Ureter (tissue), 1 donor: ENCODE measurements at places on chromosomes 4 and X.

- DNase-seq, result no peak
Measured at GRCh38 chrX:17298564-17298963, 76.4 kb upstream of the NHS start.

GRCh38 chr4:144754562-144755410 is 108.8 kb downstream of the HHIP start:
- no peak for DNase-seq

DNA sequence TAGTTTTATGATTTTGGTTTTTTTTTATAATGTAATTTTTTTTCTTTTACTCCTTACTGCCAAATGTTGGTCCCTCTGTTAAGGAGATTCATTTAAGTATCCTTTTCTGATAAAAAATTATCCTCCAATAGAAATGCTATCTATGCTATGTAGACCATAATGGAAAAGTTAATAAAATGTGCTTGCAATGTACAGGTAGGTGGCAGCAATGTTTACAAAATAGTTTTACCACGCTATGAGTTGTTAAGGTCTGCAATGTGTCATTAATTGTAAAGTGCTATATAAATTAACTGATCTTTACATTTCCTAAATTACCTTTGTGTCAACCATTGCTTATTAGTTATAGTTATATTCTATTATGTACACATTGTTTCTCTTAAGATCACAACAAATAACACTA is 3.8 kb upstream of the CENPC start:
- no peak for DNase-seq

DNA sequence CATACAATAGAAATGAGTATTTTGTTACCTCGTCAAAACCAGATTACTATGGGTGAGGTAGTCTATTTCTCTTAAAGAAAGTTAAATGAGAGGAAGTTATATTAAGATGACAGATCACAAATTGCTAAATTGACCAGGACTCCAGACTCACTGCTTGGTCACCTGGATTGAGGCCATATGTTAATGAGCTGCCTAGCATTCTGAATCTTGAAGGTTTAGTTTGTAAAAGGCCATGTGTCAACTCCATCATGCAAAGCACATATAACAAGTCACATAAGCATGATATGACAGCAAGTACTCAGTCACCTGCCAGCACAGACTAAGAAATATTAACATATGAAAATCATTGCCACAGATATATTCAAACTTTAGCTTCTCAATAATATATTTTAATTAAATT is 72.6 kb downstream of the EPHA5 start:
- DNase-seq, result no peak

- no peak for DNase-seq
Measured at GRCh38 chr4:104869831-104870230, 276.8 kb upstream of the TET2 start.

GRCh38 chrX:13939741-13940597 is 89.7 kb downstream of the GEMIN8 start:
- DNase-seq, result no peak

- no peak for DNase-seq
Measured at GRCh38 chr4:141462361-141462760, 174.0 kb upstream of the IL15 start.

DNA sequence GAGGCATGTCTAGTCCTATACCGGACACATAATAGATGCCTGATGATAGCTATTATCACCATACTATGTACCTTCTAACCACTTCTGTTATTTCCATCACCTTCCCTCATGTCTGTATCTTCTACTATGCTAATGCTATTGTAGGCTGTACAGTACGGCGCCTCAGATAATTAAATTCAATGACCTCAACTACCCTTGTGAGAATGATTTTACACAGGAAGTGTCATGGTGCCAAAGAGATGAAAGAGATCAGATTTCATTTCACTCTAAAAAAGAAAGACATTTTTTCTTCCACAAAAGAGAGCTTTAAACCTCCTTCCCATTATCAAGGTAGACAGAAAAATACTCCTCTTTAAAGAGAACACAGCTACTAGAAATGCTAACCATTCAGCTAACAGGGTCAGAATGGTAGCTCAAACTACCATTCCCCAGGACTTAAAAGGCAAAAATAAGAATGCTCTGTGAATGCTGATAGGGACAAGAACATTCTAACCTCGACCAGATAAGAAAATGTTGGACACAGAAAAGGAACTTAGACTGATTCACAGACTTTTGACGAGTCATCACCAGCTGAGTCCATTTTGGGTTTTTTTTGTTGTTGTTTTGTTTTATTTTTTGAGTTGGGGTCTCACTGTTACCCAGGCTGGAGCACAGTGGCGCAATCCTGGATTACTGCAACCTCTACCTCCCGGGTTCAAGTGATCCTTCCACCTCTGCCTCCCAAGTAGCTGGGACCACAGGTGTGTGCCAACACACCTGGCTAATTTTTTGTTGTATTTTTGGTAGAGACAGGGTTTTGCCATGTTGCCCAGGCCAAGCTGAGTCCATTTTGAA is 99.2 kb upstream of the RAPGEF2 start:
- no peak for DNase-seq

GRCh38 chrX:136784231-136784630 is 3.5 kb upstream of the ARHGEF6 start:
- DNase-seq, result no peak

DNA sequence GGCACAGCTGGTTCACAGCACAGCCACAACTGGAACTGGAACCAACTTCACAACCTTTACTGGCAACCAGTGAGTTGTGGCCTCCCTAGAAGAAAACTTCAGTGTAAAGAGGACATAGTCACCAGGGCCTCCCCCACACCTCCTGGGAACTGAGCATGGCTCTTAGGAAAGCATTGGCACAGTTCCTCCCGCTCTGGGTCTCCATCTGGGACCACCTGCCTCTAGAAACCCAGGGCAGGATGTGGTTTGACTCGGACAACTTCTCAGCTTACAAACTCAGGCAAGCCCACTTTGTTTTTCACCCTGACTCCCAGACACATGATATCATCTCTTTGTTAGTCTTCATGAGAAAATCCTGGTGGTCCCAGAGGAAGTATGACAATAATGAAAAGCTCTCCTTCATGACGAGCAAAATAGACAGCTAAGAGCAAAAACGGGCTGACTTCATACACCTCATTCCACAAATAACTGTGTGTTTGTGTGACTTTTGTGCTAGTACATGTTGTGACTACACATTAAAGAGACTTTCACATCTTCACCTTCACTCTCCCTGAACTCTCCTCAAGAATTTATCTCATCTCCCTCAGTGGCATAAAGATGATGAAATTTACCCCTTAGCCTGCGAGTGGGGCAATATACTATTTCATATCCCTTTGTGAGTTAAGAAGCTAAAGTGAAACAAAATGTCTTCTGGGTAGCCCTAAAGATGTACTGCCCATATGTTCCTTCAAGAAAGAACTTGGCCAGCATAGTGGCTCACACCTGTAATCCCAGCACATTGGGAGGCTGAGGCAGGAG is 75.4 kb downstream of the SH3KBP1 start:
- DNase-seq, result no peak

- no peak for DNase-seq
Measured at GRCh38 chr4:83831588-83831987, 295.7 kb downstream of the GPAT3 start.

- DNase-seq, result no peak
Measured at GRCh38 chr4:110371016-110371770, 104.8 kb upstream of the ENPEP start.

GRCh38 chr4:10123227-10124101 is 6.9 kb upstream of the WDR1 start:
- DNase-seq, result no peak

GRCh38 chr4:7173841-7174449 is 18.4 kb upstream of the SORCS2 start:
- peak; percentile 10 for DNase-seq

DNA sequence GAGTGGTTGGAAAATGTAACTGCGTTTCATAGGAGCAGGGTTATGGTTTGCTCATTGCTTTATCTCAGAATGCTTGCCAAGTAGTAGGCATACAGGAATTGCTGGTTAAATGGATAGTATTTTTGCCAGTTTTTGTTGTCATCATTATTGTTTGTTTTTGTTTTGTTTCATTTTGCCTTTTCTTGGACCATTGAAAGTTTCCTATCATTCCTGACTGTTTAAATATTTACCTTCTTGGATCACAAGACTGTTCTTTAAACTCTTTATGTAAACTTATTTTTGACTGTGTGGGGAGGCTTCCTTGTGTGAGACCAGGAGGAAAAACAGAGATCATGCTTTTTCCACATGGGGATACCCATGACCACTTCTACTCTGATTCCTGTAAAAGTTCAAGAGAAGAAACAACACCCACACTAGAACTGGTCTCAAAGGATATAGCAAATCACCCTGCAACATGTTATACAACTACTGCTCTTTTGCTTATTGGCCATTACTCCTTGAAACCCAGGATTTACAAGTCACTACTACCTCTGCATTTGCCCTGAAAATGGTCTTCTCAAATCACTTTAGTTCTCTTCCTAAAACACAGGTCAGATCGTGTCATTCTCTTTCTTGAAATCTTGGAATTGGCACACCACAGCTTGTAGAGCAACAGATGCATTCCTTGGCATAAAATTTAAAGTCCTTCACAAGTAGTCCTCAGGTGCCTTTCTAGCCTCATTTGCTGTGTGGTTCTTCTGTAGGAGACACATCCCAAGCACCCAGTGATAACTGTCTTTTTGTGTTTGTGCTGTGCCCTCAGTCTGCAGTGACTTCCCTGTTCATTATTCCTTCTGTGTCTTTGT is 51.3 kb downstream of the FNIP2 start:
- no peak for DNase-seq

GRCh38 chr4:182483685-182484084 is 240.5 kb downstream of the TENM3 start:
- DNase-seq, result no peak

- DNase-seq, result no peak
Measured at GRCh38 chrX:78105944-78106650, 2.0 kb downstream of the PGK1 start.

GRCh38 chr4:158996669-158997074 is 106.2 kb upstream of the RAPGEF2 start:
- no peak for DNase-seq

GRCh38 chrX:123454712-123455431 is 270.8 kb downstream of the GRIA3 start:
- DNase-seq, result no peak

- DNase-seq, result no peak
Measured at GRCh38 chr4:21801661-21802385, 146.7 kb downstream of the KCNIP4 start.

DNA sequence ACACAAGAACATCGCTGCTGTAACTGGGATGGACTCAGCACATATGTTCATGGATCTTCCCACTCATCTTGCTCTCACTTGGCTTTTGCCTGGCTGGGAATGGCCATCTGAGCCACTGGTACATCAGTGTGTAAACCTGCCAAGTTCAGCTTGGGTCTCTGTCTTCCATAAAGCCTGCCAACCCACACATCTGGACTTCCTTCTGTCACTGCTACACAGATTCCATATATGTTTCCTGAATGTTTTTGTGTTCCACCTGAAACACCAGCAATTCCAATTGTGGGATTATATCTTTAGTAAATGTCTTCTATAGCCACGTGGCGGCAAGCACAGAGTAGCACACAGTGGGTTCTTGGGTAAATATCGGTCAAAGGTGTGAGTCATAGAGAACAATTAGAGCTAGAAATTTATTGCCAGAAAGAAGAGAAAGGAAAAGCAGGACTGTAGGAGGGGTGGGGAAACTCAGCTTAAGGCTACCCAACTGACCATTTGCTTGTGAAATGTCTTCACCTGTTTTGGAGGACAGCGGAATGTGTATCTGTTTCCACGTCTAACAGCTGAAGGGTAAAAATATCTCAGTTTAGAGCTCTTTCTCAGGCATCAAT is 125.9 kb downstream of the MFAP3L start:
- no peak for DNase-seq

DNA sequence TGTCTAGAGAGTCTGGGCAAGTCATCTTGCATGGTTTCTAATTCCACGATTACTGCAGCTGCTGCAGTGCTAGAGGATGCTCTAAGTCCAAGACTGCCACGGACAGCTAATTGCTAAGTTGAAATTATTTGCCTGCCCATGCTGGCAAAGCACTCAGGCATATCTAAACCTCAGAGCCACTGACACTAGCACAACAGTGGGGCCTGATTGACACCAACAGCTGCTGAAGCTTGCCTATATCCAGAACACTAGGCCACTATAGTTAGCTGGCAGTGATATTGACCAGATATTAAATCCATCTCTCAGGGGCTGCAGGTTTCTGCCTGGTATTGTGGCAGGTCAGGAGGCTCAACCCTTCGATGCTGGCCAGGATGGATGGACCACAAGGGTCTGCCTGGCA is 103.9 kb downstream of the DCAF12L1 start:
- no peak for DNase-seq

DNA sequence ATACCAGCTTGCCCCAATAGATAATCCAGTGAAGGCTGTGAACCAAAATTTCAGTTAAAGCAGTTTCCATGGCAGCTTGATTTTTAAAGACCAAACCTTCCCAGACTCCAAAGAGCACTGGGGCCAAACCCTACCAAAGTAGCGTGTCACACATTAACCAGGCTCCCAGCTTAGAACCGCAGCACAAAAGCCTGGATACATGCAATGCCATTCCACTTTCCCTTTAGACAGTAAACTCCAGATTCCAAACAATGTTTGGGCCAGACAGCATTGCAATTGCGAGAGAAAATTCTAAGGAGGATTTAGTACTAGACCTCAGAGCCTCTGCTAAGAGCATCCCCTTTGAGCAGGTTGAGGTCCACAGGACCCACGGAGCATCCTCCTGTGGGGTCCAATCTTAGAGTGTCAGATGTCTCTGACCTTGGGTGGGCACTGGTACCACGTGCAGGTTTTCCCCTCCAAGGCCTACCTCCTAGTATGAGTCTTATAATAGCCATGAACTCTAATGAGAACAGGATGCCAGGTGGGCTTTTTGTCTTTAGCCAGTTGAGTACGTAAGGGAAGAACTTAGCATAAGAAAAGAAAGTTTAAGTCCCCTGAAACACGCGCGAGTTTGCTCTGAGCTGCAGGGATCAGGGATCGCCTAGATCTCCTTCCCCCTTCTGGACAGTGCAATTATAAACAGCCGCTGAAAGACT is 38.8 kb downstream of the MGARP start:
- DNase-seq, result no peak

GRCh38 chr4:182507805-182508204 is 264.6 kb downstream of the TENM3 start:
- no peak for DNase-seq

GRCh38 chr4:66766557-66766956 is 778.7 kb downstream of the CENPC start:
- no peak for DNase-seq

- no peak for DNase-seq
Measured at GRCh38 chrX:49102190-49102589, 21.3 kb downstream of the GPKOW start.

DNA sequence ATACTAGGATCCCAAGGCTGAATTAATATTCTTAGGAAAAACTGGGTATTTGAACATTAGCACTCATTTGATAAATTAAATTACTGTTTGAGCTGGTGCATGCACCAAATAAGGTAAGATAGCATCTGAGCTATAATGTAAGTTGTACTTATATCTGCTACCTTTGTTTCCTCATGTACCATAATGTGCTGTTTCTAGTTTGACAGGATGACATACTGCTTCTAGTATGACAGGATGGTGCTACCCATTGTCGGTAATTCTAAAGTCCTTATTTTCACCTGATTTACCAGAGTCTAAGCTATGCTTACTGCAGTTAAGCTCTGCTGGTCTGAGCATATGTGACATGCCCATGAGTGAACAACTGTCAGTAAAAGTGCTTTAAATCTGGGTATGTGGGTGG is 1017.5 kb upstream of the IGFBP7 start:
- DNase-seq, result no peak
